Right ventricle myocardium superior (tissue), 1 donor: ENCODE measurements at places on chromosomes 6 and 20. TPM values are rescaled to one million over a fixed set of nuclear protein-coding genes. Genes with fewer than 3 reads are reported as not detected.

TINAG gene
- 0.16 TPM for total RNA-seq

CSNK2A1 gene
- total RNA-seq = 103 TPM

CALHM5 gene
- 2.2 TPM for total RNA-seq

ULBP1 gene
- 0.13 TPM for total RNA-seq

MICA gene
- 9.2 TPM for total RNA-seq

CYP39A1 gene
- total RNA-seq = 4.7 TPM

IRF4 gene
- total RNA-seq = 0.54 TPM

UBD gene
- 0.35 TPM for total RNA-seq

BACH2 gene
- 1.9 TPM for total RNA-seq

IMPG1 gene
- total RNA-seq = not detected

KCNK5 gene
- 0.65 TPM for total RNA-seq
